ENCODE measurements at places on chromosomes 4 and X. TPM values are rescaled to one million over a fixed set of nuclear protein-coding genes. Genes with fewer than 3 reads are reported as not detected.
A peak's percentile ranks its signal among the peaks of the same experiment; 100 is the strongest.

The SERPINA7 gene
- total RNA-seq, result not detected

The ABCG2 gene
- 10.8 TPM for total RNA-seq

The SPANXN3 gene
- not detected for total RNA-seq

The ANKRD50 gene
- total RNA-seq, result 12.9 TPM

The GABRE gene
- total RNA-seq, result 78.4 TPM

The NSUN7 gene
- 23.7 TPM for total RNA-seq

The GNRHR gene
- total RNA-seq, result not detected

The ZNF157 gene
- 0.32 TPM for total RNA-seq

The SMS gene
- 48.4 TPM for total RNA-seq

The SPIN2A gene
- 0.64 TPM for total RNA-seq

DNA sequence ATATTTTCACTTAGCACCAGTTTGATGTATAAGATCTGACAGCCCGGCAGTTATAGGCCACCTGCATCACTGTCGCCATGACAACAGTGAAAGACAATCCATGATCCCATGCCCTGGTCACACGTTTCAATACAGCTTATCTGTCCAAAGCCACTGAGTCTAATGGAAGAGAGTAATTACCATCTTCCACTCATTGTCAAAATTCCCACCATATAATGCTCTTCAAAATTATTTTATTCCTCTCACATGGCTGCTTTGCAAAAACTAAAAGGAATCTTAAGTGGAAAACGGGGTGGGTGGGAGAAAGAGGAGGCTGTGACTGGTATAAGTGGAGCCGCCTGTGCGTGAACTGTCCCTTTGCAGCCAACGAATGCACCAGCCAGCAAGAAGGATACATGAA is 44.2 kb downstream of the MAML3 start:
- no peaks in the 10 kb centered on the region for H3K27me3 ChIP-seq
- H3K27ac ChIP-seq, result no peak overlapping the region
- H3K36me3 ChIP-seq, result no peaks in the 10 kb centered on the region
- DNase-seq, result no peak

DNA sequence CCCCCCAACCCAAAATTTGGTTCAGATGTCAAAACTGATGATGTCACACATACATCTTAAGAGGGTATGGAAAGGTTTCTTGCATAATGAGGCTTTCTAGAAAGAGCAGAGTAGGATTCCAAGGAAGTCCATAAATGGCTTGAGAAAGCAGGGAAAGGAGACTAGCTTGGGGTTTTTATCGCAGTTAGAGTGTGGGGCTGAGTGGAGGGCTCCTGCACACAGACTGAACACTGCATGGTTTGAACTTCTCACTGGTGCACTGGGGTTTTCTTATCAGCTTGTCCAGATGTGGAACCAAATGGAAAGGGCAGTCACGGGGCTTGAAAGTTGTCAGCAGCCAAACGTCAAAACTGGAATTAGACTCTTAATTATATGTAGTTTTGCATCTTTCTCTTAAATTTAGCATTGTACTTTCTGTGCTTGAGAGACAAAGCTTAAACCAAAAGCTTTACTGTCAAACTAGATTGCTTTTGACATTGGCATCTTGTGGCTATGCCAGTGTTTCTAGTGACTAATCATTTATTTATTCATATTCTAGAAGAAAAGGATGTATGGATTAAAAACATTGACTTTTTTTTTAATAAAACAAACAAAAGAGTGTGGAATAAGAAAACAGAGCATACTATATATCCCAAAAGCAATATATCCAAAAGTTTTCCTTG is 78.3 kb upstream of the STIM2 start:
- no peak overlapping the region for H3K4me3 ChIP-seq
- no peak for DNase-seq
- no peak overlapping the region for H3K27ac ChIP-seq
- peaks cover under 1% of the 10 kb centered on the region for H3K4me1 ChIP-seq

DNA sequence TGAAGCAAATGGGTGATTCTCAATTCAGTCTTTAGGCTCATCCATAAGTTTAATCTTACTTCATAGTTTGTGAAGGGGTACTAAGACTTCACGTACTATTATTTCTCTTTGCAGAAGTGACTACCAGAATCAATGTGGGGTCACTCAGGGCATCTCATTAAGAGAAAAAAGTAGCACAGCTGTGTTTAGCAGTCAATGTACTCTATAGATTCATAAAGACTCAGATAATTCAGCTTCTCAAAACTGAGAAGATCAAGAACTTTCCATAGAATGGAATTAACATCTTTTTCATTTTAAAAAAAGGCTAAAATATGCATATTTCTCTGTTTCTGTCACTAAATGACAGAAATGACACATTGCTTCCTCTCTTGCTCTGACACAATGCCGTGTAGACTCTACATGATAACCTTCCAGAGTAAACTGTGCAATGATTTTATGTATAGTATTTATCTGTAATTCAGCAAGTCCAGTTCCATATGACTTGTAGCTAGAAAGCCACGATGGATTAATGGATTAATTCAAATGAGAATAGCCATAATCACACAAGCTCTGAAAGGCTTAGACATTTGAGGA is 20.3 kb upstream of the LSM6 start:
- no peaks in the 10 kb centered on the region for H3K36me3 ChIP-seq
- H3K4me1 ChIP-seq, result no peaks in the 10 kb centered on the region
- no peak for DNase-seq
- no peak overlapping the region for H3K4me3 ChIP-seq
- H3K27ac ChIP-seq, result no peak overlapping the region
- no peaks in the 10 kb centered on the region for H3K27me3 ChIP-seq

- H3K4me1 ChIP-seq, result no peaks in the 10 kb centered on the region
- no peaks in the 10 kb centered on the region for H3K36me3 ChIP-seq
- H3K27me3 ChIP-seq, result no peaks in the 10 kb centered on the region
- no peak overlapping the region for H3K27ac ChIP-seq
- peak; percentile 25 for DNase-seq
These were observed 226.6 kb downstream of the NSUN7 start for GRCh38 chr4:40976343-40976742.

- no peaks in the 10 kb centered on the region for H3K36me3 ChIP-seq
- peak; percentile 51 for DNase-seq
- peak overlapping the region; percentile 14 for H3K27ac ChIP-seq
These were observed 2.3 kb downstream of the LRBA start for GRCh38 chr4:151012820-151013219.

- H3K27ac ChIP-seq, result no peak overlapping the region
- H3K4me1 ChIP-seq, result no peaks in the 10 kb centered on the region
- H3K27me3 ChIP-seq, result no peaks in the 10 kb centered on the region
- no peaks in the 10 kb centered on the region for H3K36me3 ChIP-seq
- DNase-seq, result no peak
These were observed 31.9 kb upstream of the ANTXR2 start for GRCh38 chr4:80104927-80105326.

DNA sequence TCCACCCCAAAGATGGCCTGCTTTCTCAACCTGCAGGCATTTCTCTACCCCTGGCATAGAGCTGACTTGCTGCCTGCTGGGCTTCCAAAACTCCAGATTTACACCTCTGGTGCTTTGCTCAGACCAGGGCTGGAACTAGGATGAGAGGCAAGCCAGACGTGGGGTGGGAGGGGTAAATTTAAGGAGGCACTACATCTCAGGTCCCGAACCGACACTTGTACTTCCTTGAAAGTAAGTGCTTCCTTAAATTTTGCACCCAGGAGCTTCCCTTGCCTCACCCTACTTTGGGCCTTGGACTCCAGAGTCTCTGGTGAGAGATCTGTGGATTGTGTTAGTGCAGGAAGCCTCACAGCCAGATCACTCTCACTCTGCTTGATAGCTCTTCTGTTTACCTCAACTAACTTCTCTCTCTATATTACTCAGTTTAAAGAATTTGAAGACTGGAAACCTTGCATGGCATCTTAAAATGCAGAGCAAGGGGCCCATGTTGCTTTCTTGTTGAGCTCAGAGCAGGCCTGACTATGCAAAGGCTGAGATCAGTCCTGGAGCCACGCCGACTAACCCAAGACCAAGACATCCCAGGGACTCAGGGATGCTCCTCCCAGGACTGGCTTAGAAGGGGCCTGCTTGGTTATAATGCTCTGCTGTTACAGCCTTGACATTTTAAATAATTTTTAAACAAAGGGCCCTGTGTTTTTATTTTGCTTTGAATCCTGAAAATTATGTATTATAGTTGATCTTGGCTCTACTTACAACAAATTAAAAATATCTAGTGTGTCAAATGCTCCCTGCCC is 145.0 kb upstream of the LEF1 start:
- H3K27ac ChIP-seq, result no peak overlapping the region
- H3K27me3 ChIP-seq, result no peaks in the 10 kb centered on the region
- H3K36me3 ChIP-seq, result no peaks in the 10 kb centered on the region
- no peak overlapping the region for H3K4me3 ChIP-seq
- DNase-seq, result no peak

- DNase-seq, result no peak
- no peaks in the 10 kb centered on the region for H3K36me3 ChIP-seq
- H3K4me1 ChIP-seq, result peaks cover 5% of the 10 kb centered on the region
These were observed 6.8 kb upstream of the DUSP9 start for GRCh38 chrX:153640045-153640686.

DNA sequence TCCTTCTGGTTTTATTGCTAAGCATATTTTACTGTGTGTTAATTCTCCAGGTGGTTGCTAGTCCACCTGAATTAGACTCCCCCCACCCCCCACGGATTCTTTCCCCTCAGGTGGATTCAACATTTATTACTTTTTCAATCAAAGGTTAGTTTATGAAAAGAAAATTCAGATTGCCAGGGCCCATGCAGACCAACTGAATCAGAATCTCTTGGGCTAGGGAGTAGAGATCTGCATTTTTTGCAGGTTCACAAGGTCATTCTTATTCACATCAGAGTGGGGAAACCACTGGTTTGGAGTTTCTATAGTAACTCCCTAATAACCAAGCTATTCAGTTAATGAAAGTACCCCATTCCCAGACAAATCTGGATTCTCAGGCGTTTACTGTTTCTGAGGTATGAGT is 9.8 kb downstream of the TMEM255A start:
- H3K27ac ChIP-seq, result no peak overlapping the region
- H3K27me3 ChIP-seq, result no peaks in the 10 kb centered on the region
- no peak overlapping the region for H3K4me3 ChIP-seq
- no peaks in the 10 kb centered on the region for H3K36me3 ChIP-seq
- DNase-seq, result no peak
- H3K4me1 ChIP-seq, result no peaks in the 10 kb centered on the region

DNA sequence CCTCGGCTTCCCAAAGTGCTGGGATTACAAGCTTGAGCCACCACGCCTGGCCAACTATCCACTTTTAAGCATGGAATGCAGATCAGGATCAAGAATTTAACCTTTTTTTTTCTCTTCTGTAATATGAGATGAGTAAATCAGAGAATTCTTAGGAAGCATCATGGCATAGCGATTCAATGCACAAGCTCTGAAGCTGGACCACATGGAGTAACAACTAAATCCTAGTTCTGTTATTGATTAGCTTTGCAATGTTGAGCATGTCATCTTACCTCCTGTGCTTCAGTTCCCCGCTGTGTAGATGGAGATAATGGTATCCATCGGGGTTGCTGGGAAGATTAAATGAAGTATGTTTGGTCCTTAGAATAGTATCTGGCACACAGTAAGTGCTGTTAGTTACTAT is 1.9 kb upstream of the SNX25 start:
- H3K36me3 ChIP-seq, result no peaks in the 10 kb centered on the region
- no peaks in the 10 kb centered on the region for H3K27me3 ChIP-seq
- DNase-seq, result no peak
- no peak overlapping the region for H3K27ac ChIP-seq

- H3K4me3 ChIP-seq, result no peak overlapping the region
- DNase-seq, result peak; percentile 25
- no peaks in the 10 kb centered on the region for H3K36me3 ChIP-seq
- H3K4me1 ChIP-seq, result peaks cover 28% of the 10 kb centered on the region
- no peaks in the 10 kb centered on the region for H3K27me3 ChIP-seq
- H3K27ac ChIP-seq, result no peak overlapping the region
These were observed 110.3 kb upstream of the MAP3K15 start for GRCh38 chrX:19625612-19626011.

DNA sequence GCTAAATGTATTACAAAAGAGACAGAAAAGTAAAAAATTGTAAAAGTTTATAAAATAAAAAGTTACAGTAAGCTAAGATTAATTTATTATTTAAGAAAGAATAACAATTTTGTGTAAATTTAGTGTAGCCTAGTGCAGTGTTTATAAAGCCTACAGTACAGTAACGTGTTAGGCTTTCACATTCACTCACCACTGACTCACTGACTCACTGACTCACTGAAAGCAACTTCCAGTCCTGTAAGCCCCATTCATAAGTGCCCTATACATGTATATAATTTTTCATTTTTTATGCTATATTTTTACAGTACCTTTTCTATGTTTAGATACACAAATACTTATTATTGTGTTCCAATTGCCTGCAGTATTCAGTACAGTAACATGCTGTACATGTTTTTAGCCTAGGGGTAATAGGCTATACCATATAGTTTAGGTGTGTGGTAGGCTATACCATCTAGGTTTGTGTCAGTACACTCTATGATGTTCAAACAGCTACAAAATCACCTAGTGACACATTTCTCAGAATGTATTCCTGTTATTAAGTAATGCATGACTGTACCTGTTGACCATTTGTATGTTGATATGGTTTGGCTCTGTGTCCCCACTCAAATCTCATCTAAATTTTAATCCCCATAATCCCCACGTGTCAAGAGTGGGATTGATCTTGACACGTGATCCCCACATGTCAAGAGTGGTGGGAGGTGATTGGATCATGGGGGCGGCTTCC is 57.9 kb downstream of the CFAP299 start:
- no peak overlapping the region for H3K27ac ChIP-seq
- no peak for DNase-seq
- no peaks in the 10 kb centered on the region for H3K4me1 ChIP-seq
- no peaks in the 10 kb centered on the region for H3K27me3 ChIP-seq

- DNase-seq, result no peak
- no peak overlapping the region for H3K4me3 ChIP-seq
- no peaks in the 10 kb centered on the region for H3K4me1 ChIP-seq
- no peaks in the 10 kb centered on the region for H3K27me3 ChIP-seq
These were observed 20.4 kb downstream of the KIAA1210 start for GRCh38 chrX:119107206-119107605.

DNA sequence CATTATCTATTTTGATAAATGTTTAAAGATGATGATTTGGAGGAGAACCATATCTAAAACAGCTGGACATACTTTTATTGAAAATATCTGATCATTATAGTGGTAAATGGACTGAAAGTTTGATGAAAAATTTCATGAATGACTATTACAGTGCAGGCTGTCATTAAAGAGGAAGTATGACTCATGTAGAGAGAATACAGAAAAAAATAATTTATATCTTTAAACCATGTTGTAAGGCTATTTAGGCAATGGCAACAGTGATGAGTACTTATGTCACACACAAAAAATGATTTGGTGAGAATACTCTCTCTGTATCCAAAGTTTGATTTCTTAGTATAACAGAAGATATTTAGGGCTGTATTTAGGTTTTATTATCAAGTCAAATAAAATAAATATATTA is 3.9 kb upstream of the GLRB start:
- no peak for DNase-seq
- H3K27ac ChIP-seq, result no peak overlapping the region
- no peak overlapping the region for H3K4me3 ChIP-seq
- H3K4me1 ChIP-seq, result no peaks in the 10 kb centered on the region

- no peaks in the 10 kb centered on the region for H3K4me1 ChIP-seq
- no peaks in the 10 kb centered on the region for H3K27me3 ChIP-seq
These were observed 19.0 kb upstream of the PDE5A start for GRCh38 chr4:119647558-119647957.

GRCh38 chr4:40550948-40551462 is 78.7 kb downstream of the RBM47 start:
- peaks cover 33% of the 10 kb centered on the region for H3K4me1 ChIP-seq
- H3K36me3 ChIP-seq, result no peaks in the 10 kb centered on the region
- peak overlapping the region; percentile 78 for H3K27ac ChIP-seq
- peak overlapping the region; percentile 6 for H3K4me3 ChIP-seq

- no peaks in the 10 kb centered on the region for H3K36me3 ChIP-seq
- no peaks in the 10 kb centered on the region for H3K4me1 ChIP-seq
- H3K4me3 ChIP-seq, result no peak overlapping the region
- no peaks in the 10 kb centered on the region for H3K27me3 ChIP-seq
- no peak for DNase-seq
These were observed 21.9 kb downstream of the TXK start for GRCh38 chr4:48112017-48112667.
